Upper lobe of left lung (tissue), 6 donors: ENCODE measurements at places on chromosomes 2 and 18. TPM values are rescaled to one million over a fixed set of nuclear protein-coding genes. Genes with fewer than 3 reads are reported as not detected.

EPAS1 gene
- 440 TPM for total RNA-seq

DTNA gene
- 14.3 TPM for total RNA-seq

DNAJC5G gene
- not detected for total RNA-seq

RESP18 gene
- not detected for total RNA-seq

LINC00305 gene
- total RNA-seq = not detected

PSMA8 gene
- not detected for total RNA-seq

ARHGEF33 gene
- 3.1 TPM for total RNA-seq

EML4 gene
- 68.4 TPM for total RNA-seq

IMPACT gene
- total RNA-seq = 40.8 TPM

ZAP70 gene
- 6.4 TPM for total RNA-seq

SIX3 gene
- not detected for total RNA-seq

KIAA2012 gene
- 0.74 TPM for total RNA-seq

ICOS gene
- 0.22 TPM for total RNA-seq

RFX8 gene
- total RNA-seq = 0.24 TPM

SPIRE1 gene
- total RNA-seq = 33.9 TPM

MYOM1 gene
- total RNA-seq = 1.2 TPM

PROKR1 gene
- total RNA-seq = not detected

AQP12B gene
- not detected for total RNA-seq

CXCR4 gene
- 71.2 TPM for total RNA-seq

SIX2 gene
- not detected for total RNA-seq

DAW1 gene
- 5.2 TPM for total RNA-seq

MALL gene
- total RNA-seq = 203 TPM

UCN gene
- total RNA-seq = 5.0 TPM

LBX2 gene
- 2.6 TPM for total RNA-seq

GALR1 gene
- total RNA-seq = not detected

ACVR1C gene
- total RNA-seq = 2.6 TPM

MFSD6 gene
- 91.1 TPM for total RNA-seq

LAMA1 gene
- total RNA-seq = 1.2 TPM

STAT1 gene
- total RNA-seq = 69.3 TPM

C1GALT1C1L gene
- not detected for total RNA-seq

C2orf42 gene
- 14.7 TPM for total RNA-seq

STRADB gene
- total RNA-seq = 19.3 TPM

TRIM43 gene
- total RNA-seq = not detected

FAM124B gene
- total RNA-seq = 1.8 TPM

FER1L5 gene
- total RNA-seq = 0.15 TPM

SPRED2 gene
- 45.7 TPM for total RNA-seq

CTDP1 gene
- total RNA-seq = 21.3 TPM

FSHR gene
- not detected for total RNA-seq

HADHB gene
- total RNA-seq = 120 TPM

HS1BP3 gene
- 41.9 TPM for total RNA-seq

ITPRID2 gene
- 223 TPM for total RNA-seq

KATNAL2 gene
- total RNA-seq = 3.3 TPM
